Myocyte (in vitro differentiated cells): ENCODE measurements at places on chromosomes 2 and 18.

- no peak for DNase-seq
Measured at GRCh38 chr2:178292586-178292985, 98.3 kb downstream of the OSBPL6 start.

GRCh38 chr2:132891498-132891897 lies 221.5 kb upstream of the LYPD1 start:
- DNase-seq: no peak

- no peak for DNase-seq
Measured at GRCh38 chr2:1858733-1859132, 114.4 kb upstream of the PXDN start.

GRCh38 chr2:210072493-210072892 lies 70.1 kb downstream of the RPE start:
- no peak for DNase-seq

DNA sequence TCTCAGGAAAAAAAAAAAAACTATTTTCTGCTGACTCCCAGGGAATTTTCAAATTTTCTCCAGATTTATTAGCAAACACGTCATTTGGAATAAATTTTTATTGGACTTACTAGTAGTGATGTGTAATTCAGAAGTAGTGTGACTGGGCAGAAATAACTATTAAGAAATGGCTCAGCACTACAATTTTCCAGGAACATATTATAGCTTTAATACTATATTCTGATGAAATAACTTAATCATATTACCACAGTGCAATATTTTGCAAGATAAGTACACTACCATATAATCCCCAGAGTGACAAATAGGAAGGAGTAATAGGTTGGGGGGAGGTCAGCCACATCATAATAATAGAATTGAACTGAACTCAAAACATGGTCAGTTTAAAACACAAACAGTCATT lies 19.7 kb upstream of the TNFAIP6 start:
- DNase-seq: no peak

GRCh38 chr2:73983322-73984202 lies 1.1 kb upstream of the TET3 start:
- no peak for DNase-seq

DNA sequence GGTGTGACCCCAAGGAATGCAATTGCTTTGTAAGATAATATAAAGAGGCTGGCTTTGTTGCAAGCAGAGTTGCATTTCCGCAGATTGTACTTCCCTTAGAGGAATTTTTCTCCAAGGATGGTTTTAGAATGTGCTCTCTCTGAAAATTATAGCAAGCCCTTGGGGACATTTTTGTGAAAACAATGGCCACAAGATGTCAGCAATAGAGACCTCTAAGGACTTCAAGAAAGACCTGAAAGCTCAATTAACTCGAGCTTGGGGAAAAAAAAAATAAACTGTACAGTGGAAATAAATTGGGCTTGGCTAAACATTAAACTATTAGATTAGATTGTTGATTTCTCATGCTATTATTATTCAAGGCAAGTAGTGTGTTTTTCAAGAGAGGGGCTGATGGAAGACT lies 81.3 kb upstream of the KYNU start:
- peak; percentile 6 for DNase-seq

GRCh38 chr18:8003878-8004675 lies 437.0 kb downstream of the PTPRM start:
- no peak for DNase-seq

- DNase-seq: peak; percentile 55
Measured at GRCh38 chr2:109516445-109517117, 97.2 kb downstream of the SEPTIN10 start.

GRCh38 chr2:10885094-10885860 lies 26.5 kb upstream of the KCNF1 start:
- no peak for DNase-seq

DNA sequence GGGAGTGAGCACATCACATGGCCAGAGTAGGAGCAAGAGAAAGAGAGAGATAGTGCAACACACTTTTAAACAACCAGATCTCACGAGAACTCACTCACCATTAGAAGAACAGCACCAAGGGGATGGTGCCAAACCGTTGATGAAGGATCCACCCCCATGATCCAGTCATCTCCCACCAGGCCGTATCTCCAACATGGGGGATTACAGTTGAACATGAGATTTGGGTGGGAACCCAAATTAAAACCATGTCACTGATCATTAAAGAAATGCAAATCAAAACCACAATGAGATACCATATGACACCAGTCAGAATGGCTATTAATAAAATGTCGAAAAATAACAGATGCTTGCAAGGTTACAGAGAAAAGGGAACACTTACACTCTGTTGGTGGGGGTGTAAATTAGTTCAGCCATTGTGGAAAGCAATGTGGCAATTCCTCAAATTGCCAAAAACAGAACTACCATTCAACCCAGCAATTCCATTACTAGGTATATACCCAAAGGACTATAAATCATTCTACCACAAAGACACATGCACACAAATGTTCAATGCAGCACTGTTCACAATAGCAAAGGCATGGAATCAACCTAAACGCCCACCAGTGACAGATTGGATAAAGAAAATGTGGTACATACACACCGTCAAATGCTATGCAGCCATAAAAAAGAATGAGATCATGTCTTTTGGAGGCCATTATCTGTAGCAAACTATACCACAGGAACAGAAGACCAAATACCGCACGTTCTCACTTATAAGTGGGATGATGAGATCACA lies 137.1 kb downstream of the COL6A3 start:
- no peak for DNase-seq

DNA sequence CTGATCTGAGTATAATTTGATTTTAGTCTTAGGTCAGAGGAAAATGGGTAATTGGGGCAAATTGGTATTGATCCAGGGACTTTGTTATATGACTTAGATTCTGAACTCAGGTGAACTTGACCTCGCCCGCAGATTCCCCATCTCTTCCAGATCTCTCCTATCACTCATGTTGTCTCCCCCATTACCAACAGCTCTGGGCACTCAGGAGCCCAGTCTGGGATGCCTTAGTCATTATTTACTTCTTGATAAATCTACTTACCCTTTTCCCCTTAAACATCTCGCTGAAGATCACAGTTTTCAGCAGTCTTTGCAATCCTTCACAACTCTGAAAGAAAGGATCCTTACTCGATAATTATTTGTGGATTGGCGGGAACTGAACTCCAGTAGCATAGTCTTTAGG lies 19.6 kb upstream of the HNMT start:
- no peak for DNase-seq

DNA sequence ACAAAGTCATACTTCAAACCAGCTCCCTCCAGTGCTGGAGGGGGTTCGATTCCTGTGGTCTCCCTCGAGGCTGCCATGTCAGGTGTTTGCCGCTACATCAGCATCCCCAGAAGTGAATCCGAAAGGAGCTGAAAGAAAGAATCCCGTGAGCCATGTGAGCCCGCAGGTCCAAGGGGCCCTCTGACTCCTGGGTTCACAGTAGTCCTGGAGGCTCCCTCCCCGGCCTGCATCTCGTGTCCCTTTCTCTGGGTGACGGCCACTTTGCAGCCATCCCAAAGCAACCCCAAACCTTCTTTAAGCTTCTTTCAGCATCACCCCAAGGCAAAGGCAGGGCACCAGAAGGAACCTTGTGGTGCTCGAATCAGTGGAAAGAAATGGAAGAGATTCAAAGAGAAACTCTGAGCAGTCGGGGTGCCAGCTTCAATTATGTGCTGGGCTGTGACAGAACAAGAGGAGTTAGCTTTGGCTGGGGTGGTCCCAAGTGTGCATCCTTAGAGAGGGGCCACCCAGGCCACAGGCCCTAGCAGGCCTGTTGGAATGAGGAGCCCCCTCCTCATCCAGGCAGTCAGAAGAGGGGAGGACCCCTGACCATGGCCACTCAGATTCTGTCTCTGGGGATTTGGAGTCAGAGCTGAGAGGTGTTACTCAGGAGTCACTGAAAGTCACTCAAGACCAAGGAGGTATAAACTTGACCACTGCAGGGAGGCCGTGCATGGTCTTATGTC lies 59.7 kb downstream of the CIB4 start:
- DNase-seq: no peak

GRCh38 chr2:974054-974453 lies 23.4 kb downstream of the SNTG2 start:
- no peak for DNase-seq

DNA sequence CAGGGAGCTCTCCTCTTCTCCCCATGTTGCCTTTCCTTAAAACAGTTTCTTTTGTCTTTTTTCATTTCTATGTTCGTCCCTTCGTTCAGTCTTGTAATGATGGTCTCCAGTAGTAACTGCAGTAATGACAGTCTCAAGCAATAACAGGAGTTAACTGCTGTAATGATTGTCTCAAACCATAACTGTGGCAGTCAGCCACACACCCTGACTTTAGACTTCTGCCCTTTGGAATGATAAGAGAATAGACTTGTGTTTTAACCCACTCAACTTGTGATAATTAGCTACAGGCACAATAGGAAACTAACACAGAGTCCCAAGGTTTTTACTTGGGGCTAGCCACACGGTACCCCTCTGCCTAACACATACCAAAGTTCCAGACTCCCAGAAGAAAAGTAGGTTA lies 12.1 kb downstream of the TMEM131 start:
- DNase-seq: no peak

- DNase-seq: no peak
Measured at GRCh38 chr18:51191128-51191717, 6.3 kb downstream of the MEX3C start.

GRCh38 chr2:39996653-39997080 lies 217.6 kb upstream of the THUMPD2 start:
- DNase-seq: peak; percentile 69

DNA sequence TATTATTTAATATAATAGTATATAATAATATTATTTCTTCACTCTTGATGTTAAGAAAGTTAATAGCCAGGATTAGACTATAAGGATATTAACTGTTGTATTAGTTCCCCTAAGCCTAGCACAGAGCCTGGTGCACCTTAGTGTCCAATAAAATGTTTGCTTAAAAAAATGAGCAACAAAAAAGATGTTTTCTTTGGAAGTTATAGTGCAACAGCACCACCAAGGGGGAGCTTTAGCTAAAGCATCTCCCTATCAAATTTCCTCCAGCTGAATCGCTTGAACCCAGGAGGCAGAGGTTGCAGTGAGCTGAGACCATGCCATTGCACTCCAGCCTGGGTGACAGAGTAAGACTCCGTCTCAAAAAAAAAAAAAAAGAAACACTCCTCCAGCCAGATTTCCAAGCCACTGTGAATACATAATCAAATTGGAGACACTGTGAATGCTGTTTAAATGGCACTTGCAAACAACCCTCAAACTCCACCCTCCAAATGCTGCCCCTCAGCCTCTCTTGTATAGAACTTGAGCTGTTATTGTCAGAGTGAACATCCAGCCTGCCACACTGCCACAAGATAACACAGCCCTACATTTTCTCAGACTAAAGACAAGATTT lies 221.9 kb downstream of the DYM start:
- peak; percentile 39 for DNase-seq

DNA sequence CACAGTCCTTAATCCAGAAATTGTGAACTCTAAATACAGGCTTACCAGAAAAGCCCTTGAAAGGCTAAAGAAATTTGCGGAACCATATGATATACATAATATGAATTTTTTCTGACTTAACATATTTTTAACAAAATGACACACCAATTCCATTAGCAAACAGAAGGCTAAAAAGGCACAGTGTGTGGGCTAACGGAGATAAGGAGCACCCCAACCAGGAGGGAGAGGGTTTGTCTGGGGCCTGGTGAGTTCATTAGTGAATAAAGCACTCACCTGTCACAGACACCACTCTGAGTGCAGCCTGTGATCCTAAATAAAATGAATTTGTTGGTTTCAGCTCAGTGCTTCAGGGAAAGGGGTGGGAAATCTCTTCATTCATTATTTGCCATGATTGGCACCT lies 2.7 kb upstream of the FECH start:
- no peak for DNase-seq

DNA sequence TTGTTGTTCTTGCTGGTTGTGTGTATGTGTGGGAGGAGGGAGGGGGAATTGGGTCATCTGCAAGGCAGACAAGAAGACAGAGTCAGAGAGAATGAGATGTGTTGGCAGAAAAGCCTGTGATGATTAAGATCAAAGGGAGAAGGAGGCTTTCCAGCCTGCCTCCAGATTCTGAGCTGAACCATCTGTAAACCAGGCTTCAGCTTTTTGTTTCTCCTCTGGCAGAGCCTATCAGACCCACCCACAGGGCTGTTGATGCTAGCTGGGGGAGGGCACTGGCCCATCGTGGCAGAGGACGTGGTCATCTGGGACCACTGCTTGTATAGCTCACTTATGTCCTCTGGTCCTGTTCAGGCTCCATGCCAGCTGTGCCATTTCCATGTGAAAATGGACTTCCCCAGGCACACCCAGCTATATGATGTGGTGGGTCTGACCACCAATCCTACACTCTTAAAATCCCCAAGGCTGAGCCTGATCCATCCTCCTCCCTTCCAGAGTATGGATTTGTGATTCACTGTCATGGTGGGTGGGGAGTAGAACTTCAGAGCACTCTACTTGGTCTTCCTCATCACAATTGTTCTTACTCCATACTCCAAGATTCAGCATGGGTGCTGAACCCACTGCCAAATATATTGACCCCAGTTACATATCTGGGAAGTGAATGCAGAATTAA lies 27.8 kb upstream of the COL6A3 start:
- no peak for DNase-seq

DNA sequence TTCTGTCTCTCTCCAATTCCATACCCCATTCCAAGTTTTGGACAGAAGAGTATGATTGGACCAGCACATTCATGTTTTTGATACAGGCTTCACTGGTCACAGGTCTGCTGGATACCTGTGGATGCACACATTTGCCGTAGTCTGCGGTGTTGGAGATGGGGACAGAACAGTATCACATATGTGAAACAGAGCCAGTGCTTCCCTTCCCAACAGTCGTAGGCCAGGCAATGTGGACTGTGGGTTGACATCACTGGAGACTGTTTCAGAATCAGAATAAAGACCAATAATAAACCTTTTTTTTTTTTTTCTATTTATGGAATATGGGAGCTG lies 18.7 kb downstream of the ACSL3 start:
- DNase-seq: no peak

GRCh38 chr2:164688896-164689419 lies 67.7 kb upstream of the GRB14 start:
- DNase-seq: no peak

GRCh38 chr2:173658946-173659371 lies 304.3 kb downstream of the CDCA7 start:
- no peak for DNase-seq

- no peak for DNase-seq
Measured at GRCh38 chr2:138979131-138979785, 199.1 kb upstream of the NXPH2 start.

GRCh38 chr2:200765139-200765951 lies 46.4 kb upstream of the BZW1 start:
- peak; percentile 76 for DNase-seq
